Cortex of kidney (tissue), 1 donor: ENCODE measurements at places on chromosomes 3 and 15.

GRCh38 chr3:188243124-188243795 is 89.3 kb downstream of the LPP start:
- no peak for DNase-seq

- no peak for DNase-seq
Observed at GRCh38 chr3:187709155-187709554, 6.8 kb upstream of the RTP2 start.

- no peak for DNase-seq
Observed at GRCh38 chr15:95742256-95742655, 588.2 kb upstream of the NR2F2 start.

DNA sequence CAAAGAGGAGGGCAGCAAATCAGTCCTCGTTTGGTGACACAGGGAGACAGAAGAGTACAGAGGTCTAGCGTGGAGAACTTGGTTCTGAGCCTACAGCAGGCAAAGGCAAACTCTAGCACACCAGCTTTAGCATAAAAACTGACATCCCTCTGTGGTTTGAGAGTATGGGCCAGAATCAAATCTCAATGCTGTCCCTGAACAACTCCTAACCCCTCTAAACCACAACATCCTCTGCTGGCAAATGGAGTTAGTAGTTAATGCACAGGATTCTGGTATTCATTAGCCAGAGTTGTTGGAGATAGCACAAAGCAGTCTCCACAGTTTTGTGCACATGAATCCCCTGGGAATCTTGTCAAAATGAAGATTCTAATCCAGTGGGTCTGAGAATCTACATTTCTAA is 315.8 kb downstream of the NTRK3 start:
- DNase-seq: no peak

- no peak for DNase-seq
Observed at GRCh38 chr15:90364251-90364650, 12.2 kb downstream of the ZNF774 start.

- no peak for DNase-seq
Observed at GRCh38 chr15:58138106-58138505, at the start of gene AQP9. Gene AQP9 (plus strand): TSS chr15:58138381. CDS start chr15:58138566, 185 bp downstream.

GRCh38 chr15:84783493-84784251 is 33.5 kb upstream of the ALPK3 start:
- DNase-seq: no peak

DNA sequence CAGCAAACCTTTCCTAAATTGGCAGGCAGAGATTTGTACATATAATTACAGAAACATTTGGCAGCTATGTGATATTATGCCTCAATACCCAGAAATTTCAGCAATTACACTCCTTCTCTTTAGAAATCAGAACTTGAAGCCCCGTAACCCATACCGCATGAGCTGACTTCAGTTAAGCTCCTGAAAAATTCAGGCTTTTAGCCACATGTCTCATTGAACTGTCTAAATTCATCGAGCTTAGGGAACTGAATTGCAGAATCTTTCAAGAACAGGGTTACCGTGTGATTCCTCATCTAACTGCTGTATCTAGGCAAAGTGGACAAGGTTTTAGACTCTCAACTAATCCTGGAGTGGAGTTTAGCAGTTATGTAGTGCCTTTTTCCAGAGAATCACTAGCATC is 333.0 kb downstream of the EPHA3 start:
- no peak for DNase-seq

- DNase-seq: no peak
Observed at GRCh38 chr3:42814914-42815507, 5.8 kb downstream of the ACKR2 start.

GRCh38 chr15:67193223-67193990 is 61.1 kb downstream of the AAGAB start:
- no peak for DNase-seq

DNA sequence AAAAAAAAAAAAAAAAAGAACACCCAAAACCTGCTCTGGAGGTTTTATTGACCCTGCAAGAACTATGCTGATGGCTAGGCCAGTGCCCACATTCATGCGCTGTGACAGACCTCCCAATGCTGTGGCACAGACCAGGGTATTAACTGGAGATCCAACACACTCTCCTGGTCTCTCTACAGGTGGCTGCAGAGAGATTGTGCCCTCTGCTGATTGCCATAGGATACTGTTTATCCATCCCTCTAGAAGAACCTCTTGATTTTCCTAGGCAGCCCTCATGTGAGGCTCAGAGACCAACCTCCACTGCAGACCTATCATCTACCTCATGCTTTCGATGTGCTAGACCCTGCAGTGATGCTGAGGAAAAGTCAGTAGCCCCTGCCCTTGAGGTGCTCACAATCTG is 125.5 kb upstream of the TRIM42 start:
- DNase-seq: no peak

DNA sequence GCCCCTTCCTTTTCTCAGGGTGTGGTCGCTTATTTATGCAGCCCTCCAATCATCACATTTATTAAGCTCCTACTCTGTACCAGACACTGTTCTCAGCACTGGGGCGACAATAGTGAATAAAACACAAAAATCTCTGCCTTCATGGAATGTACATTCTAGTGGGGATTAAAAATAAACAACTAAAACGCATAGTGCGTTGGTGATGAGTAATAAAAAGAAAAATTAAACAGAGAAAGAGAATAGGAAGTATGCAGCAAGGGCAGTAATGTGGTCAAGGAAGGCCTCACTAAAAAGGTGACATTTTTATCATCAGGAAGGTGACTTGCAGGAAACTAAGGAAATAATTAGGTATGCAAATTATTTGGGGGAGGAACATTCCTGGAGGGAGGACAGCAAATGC is 5.1 kb downstream of the SLC51B start:
- no peak for DNase-seq

GRCh38 chr3:86914670-86915069 is 76.3 kb downstream of the VGLL3 start:
- DNase-seq: no peak

GRCh38 chr3:193645806-193646205 is 52.8 kb downstream of the OPA1 start:
- DNase-seq: no peak

- no peak for DNase-seq
Observed at GRCh38 chr15:50265620-50266019, at the start of gene HDC. Gene HDC (minus strand): TSS chr15:50265726. CDS start chr15:50265623, 103 bp downstream.

DNA sequence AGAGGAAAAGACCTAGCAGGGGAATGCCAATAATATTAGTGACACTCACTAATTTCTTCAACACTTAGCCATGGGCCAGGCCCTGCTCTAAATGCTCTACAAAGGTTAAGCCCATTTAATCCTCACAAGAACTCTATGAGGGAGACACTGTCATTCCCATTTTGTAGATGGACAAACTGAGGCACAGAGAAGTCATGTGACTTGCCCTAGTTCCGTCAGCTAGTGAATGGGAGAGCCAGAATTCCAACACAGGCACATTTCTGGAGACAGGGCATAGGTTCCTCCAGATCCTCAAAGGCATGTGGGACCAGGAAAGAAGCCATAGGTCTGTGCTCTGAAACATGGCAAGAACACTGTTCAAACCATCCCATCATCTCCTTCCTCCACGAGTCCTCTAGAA is 31.5 kb downstream of the LOXL1 start:
- DNase-seq: no peak

DNA sequence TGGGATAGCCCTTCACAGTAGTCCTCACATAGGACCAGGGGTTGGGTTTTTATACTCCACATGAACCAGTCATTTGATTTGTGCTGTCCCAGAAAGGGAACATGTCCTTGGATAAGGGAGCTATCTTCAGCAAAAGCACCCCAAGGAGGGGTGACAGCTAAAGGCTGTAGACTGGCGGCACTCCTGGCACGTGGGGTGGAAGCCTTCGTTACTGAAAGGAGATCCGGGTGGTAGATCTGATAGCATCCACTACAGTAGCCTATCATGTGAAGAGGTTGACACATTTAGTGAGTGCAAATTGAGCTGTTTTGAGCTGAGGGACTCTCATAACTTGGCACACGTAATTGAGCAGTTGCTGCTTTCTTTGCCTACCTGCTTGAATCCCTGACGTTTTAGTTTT is 588.8 kb upstream of the GOLIM4 start:
- DNase-seq: no peak

- DNase-seq: no peak
Observed at GRCh38 chr3:49567406-49567805, 13.1 kb downstream of the BSN start.

DNA sequence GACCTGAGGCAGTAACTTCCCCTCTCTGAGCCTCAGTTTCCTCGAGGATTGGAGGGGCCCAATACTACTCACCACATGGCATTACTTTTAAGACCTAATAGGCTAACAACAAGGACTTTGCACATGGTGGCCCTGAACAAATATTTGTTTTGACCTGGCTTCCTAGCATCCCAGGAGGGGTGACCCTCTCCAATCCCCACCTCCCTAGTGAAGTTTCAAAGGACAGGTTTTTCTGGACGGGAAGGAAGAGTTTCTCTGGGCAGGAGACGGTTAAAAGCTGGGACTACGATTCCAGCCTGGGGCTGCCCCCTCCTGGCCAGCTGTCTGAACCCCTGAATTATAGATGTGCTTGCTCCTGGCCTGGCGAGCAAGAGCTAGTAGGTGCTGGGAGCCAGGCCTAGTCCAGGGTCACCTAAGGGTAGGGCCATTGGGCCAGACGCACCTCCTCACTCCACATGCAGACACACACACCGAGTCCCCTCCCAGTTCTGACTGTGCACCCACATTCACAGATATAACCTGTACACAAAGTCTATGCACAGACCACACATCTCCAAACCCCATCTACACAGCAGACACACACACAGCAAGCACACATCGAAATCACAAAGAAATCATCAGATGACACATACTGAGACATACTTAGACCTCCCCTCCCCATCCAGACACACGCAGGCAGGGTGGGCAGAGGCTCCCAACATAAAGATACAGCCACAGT is 2.7 kb upstream of the ISL2 start:
- no peak for DNase-seq

DNA sequence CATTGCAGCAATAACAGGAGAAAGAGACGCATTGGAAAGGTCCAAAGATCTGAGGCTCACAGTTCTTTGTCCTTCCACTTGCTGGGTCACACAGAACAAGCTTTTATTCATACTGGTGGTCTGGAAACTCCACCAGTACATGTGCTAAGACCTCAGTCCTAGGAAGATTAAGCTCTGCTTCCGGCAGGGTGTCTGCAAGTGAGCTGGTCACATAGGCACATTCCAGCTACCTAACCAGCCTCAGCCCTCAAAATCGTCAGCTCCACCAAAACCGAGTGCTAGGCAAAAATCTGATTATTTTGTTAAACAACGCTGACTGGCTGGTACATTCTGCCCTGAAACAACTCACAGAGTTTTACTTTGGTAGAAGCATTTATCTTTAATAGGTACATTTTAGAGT is 2.2 kb downstream of the ZBED2 start:
- no peak for DNase-seq

DNA sequence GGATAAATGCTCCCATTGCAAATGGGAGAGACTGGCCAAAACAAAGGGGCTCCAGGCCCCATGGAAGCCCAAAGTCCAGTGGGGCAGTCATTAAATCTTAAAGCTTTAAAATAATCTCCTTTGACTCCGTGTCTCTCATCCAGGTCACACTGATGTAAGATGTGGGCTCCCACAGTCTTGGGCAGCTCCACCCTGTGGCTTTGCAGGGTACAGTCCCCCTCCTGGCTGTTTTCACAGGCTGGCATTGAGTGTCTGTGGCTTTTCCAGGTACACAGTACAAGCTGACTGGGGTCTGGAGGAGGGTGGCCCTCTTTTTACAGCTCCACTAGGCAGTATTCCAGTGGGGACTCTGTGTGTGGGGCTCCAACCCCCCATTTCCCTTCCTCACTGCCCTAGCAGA is 45.9 kb downstream of the NIPA2 start:
- DNase-seq: no peak

DNA sequence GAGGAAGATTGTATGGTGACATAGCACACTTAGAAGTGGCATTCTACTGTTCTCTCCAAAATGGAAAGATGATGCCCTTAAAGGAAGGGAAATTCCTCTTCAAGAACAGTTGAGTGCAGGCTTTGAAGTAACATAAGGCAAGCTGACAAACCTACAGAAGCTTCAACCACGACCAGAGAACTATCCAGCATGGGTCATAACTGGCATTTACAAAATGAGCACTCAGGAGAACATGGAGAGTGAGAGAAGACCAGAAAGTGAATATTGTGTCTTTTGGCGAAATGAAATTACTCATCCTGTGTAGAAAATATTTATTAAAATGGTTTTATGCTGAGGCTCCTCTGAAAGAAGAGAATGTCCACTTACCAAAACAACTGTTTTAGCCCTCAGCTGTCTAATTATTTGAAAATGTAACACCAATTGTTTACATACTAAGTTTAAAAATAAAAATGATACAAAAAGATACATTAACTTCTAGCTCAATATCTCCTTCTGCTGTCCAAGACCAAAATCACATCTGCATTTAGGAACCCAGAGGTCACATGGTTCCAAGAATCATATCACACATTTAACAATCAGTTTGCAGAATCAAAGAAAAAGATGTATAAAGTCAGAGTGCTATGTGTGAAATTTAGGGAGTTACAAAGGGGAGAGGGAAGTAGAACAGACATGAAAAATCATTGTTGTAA is 216.9 kb downstream of the ATP8B4 start:
- no peak for DNase-seq

DNA sequence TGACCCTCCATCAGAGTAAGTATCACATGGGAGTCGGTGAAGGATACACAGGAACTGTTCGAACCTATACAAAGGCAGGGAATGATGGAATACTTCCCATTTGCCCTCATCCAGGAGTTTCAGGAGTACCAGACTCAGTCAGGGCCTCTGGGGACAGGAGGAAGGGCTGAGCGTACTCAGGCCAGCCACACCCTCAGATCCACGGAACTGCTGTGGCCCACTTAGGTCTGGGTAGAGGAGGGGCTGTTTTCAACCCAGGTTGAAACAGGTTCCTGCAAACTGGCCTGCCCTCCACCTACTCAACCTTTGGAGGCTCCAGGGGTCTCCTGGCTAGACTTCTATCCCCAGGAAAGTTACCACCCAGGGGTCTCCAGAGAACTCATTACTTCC is 6.7 kb upstream of the IGDCC3 start:
- no peak for DNase-seq

- no peak for DNase-seq
Observed at GRCh38 chr3:8607234-8608040, 37.2 kb downstream of the SSUH2 start.

DNA sequence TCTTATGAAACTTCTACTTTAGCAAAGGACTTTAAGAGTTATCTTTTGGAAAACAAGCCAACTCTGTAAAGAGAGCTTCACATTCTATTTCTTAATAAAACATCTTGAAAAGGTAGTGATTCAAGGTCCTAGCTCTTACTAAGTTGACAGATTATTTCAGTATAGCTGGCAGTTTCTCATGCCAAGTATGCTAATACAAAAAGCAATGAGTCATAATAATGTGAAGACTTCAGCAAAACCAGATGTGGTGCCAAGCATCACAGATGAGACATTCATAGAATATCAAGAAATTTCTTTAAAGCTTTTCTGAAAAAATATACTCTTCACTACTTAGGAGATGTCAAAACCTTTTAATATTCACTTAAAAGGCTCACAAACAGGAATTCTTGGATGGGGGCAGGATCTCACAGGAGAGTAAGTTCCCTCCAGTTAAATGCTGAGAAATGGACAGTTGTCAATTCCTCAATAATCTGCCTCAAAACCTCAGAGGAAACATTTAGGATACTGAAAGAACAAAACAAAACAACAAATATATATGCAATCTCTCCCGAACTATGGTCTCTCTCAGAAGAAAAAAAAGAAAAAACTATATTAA is 45.6 kb downstream of the DCBLD2 start:
- no peak for DNase-seq

- no peak for DNase-seq
Observed at GRCh38 chr15:78392430-78392829, 45.6 kb upstream of the IREB2 start.

GRCh38 chr15:52039925-52040781 is 21.1 kb downstream of the MAPK6 start:
- no peak for DNase-seq
